Colonic mucosa (tissue), 4 donors: ENCODE measurements at places on chromosomes 5 and 9. TPM values are rescaled to one million over a fixed set of nuclear protein-coding genes. Genes with fewer than 3 reads are reported as not detected.

The ASPN gene
- total RNA-seq: 7.6 TPM

The SHOC1 gene
- 0.37 TPM for total RNA-seq

The ABCA2 gene
- total RNA-seq: 47.5 TPM

The FBXW2 gene
- 53.5 TPM for total RNA-seq

The SPOCK1 gene
- total RNA-seq: 8.5 TPM

The SIL1 gene
- 31.6 TPM for total RNA-seq

The SEMA6A gene
- total RNA-seq: 89.9 TPM

The TAL2 gene
- not detected for total RNA-seq

The C6 gene
- 1.4 TPM for total RNA-seq

The CNTNAP3 gene
- total RNA-seq: 1.6 TPM

DNA sequence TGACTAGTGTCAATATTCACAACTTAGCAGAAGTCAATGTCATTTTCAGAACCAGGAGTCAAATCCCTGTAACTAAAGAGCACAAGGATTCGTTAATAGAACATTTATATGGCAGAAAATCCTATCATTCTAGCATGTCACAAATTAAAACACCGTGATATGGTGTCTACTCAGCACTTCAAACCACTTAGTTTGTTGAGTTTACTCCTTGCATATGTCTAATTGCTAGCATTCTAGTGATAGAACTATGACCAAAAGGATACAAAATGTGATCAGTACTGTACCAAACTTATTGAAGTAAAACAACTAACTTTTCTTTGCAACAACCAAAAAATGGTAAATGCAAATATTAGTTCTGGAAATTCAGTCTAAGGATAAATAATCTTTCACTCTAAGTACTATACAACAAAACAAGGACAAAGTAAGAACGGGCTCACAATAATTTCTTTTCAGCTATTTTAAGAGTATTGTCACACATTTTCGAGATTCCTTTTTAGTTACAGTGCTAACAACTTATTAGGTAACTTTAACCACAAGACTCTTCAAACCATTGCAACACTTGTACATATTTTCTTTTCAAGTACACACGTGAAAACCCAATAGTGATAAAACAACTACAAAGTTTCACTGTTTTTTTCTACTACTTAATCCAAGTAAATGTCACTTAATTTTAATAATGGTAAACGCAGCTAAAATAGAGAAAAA lies 845.2 kb upstream of the CDH10 start:
- no peak for DNase-seq

DNA sequence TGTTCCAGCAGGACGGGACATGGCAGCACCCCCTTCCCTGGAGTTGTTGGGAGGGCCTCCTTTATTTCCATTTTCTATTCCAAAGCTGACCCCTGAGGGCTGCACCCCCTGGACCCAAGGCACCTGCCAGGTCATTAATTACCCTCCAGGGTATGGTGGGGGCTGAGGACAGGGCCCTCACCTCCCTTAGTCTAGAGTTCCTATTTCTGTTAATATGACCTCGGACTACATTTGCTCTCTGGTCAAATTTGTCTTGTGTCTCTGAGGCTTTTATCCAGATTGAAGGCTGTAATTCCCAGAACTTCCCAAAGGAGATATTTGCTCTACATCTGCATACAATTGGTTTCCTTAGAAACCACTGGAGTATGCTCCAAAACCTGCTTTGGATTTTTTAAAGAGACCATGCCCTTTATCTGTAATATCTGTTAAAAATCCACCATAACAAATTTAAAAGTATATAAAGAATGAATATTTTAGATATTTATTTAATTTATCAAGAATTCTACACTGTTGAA lies 16.8 kb downstream of the PHF2 start:
- DNase-seq: no peak

DNA sequence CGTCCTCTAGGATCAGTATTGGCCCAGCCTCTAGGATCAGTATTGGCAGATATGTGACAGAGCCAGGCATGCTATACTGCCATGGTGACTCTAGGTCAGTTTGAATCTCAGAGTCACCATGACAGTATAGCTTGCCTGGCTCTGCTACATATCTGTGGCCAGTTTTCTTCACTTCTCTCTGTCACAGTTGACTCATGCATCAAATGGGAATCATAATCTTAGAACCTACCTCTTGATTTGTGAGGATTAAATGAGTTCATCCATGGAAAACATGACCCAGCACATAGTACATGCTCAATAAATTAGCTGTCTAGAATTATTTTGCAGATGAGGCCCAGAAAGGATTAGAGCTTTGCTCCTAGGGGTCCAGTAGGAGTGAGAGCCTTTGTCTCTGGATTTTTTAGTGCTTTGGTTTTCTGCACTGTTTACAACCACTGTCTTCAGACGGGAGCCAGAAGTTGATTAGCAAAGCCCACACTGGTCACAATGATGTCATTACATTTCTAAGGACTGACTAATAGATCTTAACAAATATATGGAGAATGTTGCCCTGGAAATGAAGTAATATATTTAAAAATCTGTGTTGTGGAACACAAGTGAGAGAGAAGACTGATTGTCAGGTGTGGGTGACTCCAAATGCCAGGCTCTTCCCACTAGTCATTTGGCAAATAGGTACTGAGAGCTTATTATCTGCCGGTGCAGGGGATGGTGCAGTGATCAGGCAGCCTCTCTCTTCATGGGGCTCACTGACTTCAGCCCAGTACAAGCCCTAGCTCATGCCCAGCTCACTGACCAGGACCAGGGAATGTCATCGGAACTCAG lies 76.0 kb downstream of the COL15A1 start:
- DNase-seq: no peak

DNA sequence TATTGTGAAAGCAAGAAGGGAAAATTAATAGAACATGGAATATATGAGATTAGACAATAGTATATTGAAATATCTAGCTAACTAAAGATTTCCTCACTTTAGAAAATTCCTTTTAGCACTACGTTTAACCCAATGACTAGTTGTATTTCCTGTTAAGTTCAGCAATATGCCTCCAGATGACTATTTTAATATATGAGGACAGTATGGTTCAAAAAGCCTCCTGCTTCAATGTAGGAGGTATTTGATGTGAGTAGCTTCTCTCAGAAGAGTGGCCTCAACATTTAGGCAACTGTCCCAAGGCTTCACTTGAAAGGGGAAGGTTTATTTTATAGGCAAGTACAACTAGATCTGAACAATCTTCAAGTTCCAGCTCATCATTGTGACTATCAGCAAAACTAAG lies 2.0 kb upstream of the MEF2C start:
- DNase-seq: no peak

DNA sequence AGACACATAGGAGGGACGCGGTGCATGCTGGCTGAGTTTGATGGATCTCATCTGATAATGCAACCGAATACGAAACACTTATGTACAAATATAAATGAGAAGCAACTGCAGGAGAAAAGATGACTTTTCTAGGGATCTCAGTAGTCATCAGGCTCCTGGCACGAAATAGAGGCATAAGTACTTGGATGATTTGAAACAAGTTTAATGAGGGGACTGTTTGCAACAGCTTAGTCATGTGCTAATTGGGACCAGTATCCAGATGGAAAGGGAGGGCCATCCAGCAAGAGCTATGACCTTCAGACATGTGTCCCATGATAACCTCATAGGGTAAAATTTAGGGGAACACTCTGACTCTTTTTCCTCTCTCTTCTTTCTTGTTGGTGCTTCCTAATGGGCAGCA lies 123.0 kb downstream of the EGFLAM start:
- no peak for DNase-seq

DNA sequence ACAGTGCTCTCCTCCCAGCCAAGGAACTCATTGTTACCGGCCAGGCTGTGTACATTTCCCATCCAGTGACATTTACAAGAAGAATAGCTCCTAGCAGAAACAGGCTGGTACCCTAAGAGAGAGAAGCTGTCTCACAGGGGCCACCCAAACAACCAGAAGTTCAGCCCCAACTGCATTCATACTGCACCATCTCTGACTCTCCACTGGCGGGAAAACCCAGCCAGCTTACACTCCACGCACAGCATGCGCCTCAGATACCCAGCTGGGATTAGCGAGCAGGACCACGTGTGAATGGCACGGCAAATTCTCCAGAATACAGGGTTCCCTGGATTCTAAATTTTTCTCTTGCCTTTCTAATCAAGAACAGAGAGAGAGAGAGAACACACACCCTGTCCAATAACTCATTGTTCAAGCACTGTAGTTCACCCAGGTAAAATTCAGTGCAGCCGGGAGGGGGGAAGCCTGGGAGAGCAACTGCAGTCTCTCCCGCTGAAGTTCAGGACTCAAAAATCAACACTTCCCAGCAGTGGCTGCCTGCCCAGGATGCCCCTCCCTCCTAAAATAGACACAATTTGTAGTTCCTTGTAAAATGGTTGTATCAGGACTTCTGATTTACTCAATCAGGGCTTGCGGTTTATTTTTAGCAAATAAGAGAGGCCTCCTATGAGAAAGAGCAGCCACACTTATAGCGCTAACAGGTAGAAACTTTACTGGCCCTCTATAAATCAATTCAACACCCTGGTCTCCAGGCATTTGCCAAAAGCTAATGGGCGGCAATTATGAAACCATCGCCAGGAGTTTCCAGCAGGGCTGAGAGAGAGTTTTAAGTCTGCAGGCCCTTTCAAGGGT lies 2.2 kb downstream of the COL23A1 start:
- no peak for DNase-seq

GRCh38 chr9:138077126-138077525 lies 199.5 kb downstream of the CACNA1B start:
- DNase-seq: no peak

DNA sequence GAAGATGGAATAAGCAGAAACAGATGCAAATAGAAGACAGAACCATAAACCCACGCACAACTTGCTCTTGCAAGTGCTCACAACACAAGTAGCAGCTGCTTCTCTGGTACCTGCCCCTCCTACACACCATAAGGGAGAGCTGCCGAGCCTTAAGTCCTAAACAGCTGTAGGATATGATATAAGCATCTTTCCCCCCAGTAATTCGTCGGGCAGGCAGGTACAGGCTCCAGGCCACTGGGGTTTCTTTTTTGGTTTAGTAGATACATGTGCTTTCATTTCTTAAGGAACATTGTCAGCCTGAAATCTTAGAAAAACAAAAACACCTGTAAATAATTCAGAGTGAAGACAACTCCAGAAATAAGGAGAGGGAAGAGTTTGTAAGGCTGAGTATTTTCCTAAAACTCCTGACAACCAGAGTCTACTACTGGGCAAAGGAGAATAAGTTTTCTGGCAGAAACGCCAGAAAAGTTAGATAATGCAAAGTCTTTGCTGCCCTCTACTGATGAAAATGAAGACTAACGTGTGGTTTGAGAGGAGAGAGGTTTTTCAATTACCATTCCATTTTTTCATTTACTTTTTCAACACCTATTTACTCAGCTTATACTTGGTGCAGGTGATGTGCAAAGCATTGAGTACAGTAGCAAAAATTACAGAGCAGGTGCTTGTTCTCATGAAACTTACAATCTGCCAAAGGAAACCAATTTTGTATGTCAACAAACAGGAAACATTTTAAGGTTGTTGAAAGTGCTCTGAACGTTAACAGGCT lies 20.1 kb upstream of the TCERG1 start:
- DNase-seq: no peak

GRCh38 chr5:10702040-10702629 lies 58.9 kb downstream of the DAP start:
- DNase-seq: no peak

- no peak for DNase-seq
These were observed 186.0 kb downstream of the GOLPH3 start for GRCh38 chr5:31987985-31988710.

DNA sequence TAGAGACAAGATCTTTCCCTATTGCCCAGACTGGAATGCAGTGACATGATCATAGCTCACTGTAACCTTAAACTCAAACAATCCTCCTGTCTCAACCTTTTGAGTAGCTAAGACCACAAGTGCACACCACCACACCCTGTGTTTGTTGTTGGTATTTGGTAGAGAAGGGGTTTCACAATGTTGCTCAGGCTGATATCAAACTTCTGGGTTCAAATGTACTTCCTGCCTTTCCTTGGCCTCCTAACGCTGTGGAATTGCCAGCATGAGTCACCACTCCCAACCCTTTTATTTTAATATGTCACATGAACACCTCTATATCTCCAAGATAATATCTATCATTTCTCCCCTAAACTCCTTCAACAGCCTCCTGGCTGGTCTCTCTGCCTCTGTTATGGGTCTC lies 719.0 kb downstream of the PTPRD start:
- DNase-seq: no peak

- DNase-seq: no peak
These were observed 13.6 kb upstream of the FUBP3 start for GRCh38 chr9:130565792-130566191.

DNA sequence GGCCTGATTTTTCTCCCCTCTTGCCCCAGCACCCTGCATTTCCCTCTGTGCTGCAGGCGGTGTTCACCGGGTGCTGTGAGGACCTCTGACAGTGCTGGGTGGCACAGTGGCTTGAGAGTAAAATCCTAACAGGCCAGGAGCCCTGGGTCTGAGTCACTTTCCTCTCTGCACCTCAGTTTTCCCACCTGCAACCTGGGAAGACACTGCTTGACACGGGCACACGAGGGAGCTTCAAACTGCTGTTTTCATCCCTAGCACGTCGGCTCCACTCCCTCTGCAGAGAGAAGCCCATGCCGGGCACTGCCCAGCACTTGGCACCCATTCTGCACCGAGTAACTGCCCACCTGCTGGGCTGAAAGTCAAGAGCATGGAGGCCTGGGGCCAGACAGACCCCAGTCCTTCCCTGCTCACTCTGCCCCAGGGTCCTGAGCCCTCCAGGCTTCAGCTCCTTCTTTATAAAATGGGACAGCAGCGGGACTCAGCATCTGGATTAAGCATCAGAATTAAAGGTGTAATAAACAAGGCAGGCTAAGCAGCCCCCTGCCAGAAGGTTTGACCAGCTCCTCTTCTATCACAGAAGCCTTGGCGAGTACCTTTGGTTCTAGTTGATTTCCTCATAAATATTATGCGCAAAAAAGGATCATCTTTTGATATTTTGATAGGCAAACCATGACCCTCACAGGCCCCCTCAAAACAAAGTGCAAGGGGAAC lies 5.2 kb downstream of the GFI1B start:
- no peak for DNase-seq

GRCh38 chr5:126965061-126965475 lies 65.3 kb downstream of the MARCHF3 start:
- DNase-seq: no peak

DNA sequence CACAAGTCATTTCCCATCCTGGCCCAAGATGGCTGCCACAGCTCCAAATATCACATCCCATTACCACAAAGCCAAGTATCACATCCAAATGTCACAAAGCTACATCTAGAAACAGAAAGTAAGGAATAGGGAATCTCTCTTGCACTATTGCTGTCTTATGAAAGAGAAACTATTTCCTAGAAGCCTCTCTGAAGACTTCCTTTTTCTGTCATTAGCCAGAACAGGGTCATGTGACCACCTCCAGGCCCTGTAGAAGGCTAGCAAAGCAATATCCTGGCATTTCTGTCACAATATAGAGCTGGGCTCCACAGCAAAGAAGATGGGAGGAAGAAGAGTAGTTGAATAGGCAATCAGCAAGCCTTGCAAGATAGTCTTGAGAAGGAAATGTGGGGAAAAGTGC lies 99.2 kb downstream of the SH3TC2 start:
- no peak for DNase-seq
